HAP-1 (cell line): ENCODE measurements at places on chromosomes 16 and 17.

DNA sequence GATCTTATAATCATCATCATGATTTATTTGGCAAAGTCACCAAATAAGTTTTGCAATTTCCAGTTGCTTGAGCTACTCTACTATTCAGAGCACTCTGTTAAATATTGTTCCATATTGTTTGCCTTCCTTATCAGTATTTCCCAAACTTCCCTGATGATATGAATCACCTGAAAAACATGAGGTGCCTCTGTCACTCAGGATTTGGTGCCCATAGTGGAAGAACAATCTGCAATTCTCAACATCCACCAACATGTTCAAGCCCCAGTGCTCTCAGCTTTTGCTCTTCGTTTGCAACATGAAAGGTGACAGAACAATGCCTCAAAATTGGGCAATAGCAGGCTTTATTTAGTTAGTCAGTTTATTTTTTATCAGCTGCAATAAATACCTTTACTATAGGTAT is 28.6 kb upstream of the WSB1 start:
- no peak for DNase-seq

GRCh38 chr16:80319181-80319580 is 221.6 kb upstream of the DYNLRB2 start:
- DNase-seq: no peak

- DNase-seq: peak; percentile 95
These were observed 1.2 kb upstream of the METTL26 start for GRCh38 chr16:637081-638018.

DNA sequence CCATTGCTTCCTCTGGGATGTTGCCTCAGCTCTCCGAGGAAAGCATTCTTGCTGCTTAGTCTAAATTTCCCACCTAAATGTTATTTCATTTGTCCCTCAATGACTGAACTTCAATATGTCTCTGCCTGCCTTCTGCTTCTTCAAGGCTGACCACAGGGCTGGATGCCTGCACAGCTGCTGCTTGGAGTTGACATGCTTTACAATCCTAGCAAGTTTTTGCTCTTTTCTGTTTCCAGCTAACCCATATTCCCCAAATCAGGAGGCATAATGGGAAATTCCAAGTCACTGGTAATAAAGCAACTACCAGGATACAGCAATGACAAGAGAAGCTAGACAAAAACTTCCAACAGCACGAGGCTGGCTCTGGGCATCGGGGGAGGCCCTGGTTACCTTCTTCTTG is 48.9 kb downstream of the GTF3C1 start:
- DNase-seq: no peak

- DNase-seq: no peak
These were observed 31.9 kb downstream of the REXO5 start for GRCh38 chr16:20838240-20838639.

DNA sequence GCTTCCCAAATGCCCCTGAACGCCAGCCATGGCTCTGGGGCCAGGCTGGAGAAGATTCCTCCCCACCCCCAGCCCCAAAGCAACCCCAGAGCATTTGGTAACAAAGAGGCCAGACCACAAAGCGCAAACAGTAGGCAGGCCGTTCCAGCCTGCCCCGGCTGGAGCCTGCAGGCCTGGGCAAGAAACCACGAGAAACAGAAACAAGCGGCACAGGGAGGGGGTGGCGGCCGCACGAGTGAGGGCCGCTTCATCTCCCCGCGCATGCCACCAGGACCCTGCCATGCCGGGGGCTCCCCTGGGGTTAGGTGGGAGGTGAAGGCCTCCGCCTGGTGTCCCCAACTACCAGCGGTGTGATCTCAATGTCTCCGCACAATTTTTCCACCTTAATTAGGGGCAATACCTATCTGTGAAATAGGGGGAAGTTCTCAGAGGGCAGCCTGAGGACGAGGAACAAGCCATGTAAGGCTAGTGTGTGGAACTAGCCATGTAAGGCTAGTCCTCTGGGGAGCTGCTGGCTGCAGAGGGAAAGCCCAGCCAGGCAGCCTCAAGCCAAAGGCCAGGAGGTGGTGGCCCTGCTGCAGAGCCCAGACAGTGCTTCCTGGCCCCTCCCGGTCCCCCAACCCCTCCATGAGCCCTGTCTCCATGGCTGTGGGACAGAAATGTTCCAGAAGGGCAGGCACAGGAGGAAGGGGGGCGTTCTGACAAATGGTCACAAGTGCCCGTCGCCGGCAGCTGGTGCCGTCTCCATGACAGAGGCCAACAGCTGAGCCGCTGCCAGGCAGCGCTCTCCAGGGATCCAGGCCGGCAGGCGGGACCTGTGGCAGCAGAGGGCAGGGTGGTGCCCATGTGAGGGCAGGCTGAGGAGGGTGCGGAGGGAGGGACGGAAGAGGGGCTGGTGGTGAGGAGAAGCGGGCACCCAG is 14.5 kb upstream of the MTSS2 start:
- no peak for DNase-seq

DNA sequence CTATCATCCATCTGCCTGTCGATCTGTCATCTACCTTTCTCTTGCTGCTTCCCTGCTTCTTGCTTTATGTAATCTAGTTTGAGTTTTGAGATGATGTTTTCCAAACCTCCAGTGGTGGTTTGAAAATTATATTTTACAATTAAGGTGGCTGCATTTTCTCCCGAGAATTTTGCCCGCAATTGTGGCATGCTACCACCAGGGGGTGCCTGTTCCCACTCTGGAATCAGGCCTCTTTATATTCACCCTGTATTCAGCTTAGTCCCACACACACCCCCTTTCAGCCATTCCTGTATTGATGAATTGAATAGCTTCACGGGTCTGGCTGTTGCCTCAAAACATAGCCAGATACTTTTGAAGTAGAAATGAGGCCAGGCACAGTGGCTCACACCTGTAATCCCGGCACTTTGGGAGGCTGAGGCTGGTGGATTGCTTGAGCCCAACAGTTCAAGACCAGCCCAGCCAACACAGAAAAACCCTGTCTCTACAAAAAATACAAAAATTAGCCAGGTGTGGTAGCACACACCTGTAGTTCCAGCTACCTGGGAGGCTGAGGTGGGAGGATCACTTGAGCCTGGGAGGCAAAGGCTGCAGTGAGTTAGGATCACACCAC is 3.2 kb downstream of the PRSS22 start:
- DNase-seq: no peak

GRCh38 chr16:9124908-9125584 is 33.6 kb downstream of the HAPSTR1 start:
- peak; percentile 83 for DNase-seq

DNA sequence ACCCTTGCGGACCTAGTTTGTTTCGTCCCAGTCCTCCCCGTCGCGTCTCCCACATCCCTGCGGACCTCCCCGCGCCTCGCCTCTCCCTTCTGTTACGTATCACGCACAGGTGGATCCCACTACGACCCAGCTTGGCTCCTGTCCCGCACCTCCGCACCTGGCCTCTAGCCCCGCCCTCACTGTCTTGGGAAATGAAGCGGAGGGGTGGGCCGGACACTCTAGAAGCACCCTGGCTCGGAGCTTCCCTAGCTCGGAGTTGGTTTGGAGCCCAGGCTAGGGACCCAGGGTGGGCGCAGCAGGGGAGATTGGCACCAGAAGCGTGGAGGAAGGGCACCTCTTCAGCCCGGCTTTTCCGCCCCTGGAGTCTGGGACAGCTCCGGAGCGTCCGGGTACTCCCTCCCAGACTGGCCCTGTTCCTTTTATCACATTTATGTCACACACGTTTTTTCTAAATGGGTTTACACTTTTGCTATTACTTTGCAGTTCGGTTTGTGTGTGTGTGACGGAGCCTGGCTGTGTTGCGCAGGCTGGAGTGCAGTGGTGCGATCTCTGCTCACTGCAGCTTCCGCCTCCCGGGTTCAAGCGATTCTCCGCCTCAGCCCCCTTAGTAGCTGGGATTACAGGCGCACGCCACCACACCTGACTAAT is 1.4 kb upstream of the CEMP1 start:
- DNase-seq: no peak

DNA sequence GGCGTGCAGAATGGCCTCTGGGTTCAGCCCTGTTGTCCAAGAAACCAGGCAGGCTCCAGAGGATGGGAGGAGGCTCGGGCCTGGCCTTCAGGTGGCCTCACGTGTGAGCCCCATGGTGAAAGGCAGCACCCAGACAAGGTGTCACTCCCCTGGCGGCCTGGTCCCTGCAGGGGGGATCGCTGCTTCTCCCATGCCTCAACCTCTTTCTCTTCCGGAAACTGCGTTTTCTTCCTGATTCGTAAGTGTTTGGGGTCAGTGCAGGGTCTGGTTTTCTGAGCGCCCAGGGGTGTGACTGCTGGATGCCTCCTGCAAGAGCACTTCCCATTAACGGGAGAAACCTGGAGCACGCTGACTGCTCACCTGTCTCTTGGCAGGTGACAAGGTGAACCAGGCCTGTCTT is 70.0 kb upstream of the CIBAR2 start:
- no peak for DNase-seq

DNA sequence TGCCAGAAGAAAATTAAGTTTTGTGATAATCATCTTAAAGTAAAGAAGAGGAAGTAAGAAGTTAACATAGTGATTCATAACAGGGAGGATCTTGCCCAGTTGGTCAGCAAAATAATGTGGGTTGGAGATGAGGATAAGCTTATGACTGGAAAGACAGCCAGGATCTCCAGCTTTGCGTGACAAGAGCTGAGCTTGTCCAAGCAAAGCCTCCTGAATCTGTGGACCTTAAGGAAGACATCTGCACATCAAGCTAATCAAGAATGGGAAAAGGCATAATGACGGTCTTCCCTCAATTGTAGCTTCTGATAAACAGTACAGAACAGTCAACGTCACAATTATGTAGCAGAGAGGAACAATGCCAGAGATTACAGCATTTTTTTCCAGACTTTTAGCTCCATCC is 744.7 kb upstream of the GOT2 start:
- DNase-seq: no peak

- no peak for DNase-seq
These were observed 5.0 kb downstream of the CX3CL1 start for GRCh38 chr16:57377080-57377841.

- no peak for DNase-seq
These were observed 68.9 kb downstream of the ABCC6 start for GRCh38 chr16:16154281-16154951.

DNA sequence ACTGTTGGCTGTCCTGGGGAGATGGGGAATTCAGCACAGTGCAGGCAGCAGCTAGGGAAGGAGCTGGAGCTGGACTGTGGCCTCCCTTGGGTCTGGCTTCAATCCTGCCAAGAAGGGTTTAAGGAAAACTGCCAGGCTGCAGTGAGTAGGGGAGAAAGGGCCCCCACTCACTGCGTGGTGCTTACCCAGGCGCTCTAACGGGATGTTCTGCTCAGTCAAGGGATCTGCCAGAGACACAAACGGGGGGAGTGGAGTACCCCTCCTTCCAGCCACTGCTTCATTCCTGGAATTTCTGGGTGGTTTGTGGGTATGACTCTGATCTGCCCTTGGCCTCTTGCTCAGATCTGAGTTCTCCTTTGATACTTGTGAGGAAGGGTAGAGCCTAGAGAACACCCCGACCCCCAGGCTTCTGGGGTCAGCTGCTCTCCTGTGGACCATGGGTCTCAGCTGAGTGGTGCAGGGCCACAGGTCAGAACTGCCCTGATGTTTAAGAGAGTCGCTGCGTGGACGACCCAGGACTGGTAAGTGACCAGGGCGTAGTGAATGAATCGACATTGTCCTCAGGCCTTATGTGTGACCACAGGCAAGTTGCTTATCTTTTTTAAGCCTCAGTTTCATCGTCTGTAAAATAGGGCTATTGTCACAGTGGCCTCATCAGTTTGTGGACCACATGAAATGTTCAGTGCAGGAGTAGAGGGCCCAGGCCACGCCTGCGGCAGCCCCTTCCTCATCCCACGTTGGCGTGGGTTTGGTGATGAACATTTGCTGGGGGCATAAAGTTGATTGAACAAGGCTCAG is 9.6 kb downstream of the CRISPLD2 start:
- DNase-seq: no peak

DNA sequence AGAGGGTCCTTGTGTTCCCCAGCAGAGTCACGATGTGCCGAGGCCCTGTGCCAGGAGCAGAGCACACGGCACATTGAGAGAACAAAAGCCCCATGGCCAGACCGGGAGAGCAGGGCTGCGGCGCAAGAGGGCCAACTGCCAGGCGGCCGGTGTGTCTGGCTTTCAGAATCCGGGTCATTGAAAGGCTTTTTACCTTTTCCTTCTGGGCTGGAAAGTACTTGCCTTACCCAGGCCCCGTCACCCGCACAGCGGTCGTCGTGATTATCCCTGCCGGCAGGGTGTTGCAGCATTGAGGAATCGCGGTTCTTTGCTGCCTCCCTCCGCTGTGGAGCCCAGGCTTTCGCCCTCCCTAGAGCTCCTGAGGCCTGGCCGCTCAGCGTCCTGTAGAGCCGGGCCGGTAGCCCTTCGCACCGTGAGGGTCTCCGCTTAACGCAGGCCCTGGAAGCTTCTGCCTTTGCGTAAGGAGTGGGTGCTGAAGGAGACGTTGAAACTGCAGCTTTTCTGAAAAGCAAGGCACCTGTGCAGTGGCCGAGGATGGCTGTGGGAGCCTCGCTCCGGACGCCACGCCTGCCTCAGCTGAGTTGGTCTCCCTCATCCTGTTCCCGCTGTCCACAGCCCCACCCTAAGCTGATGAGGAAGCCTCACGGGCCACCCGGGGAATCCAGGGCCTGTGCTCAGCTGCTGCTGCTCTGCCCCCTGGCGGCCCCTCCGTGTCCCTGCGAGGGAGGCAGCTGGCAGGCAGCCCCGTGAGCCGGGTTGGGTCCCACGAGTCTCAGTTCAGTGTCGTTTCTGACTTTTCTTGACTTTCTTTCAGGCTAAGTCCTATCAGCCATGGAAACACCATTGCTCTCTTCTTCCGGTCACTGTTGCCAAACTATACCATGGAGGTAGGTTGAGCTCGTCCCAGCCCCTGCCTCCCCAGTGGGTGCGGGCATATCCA is 8.6 kb upstream of the MC1R start:
- peak; percentile 84 for DNase-seq
